ENCODE measurements at places on chromosomes 3 and 15. TPM values are rescaled to one million over a fixed set of nuclear protein-coding genes. Genes with fewer than 3 reads are reported as not detected.

Gene NR2E3
- not detected for total RNA-seq

Gene CYP1A2
- total RNA-seq: not detected

Gene OPA1
- total RNA-seq: 47.0 TPM

Gene UCN2
- not detected for total RNA-seq

Gene CFAP20DC
- total RNA-seq: 0.28 TPM

Gene TEX9
- total RNA-seq: 5.7 TPM

Gene ALS2CL
- 4.5 TPM for total RNA-seq

Gene CPNE4
- not detected for total RNA-seq

Gene XCR1
- not detected for total RNA-seq

Gene TPRA1
- total RNA-seq: 29.3 TPM

Gene NR1I2
- 0.54 TPM for total RNA-seq

Gene TASOR
- 80.6 TPM for total RNA-seq

Gene CHL1
- 29.1 TPM for total RNA-seq

Gene ADPRH
- total RNA-seq: 9.6 TPM

Gene CELSR3
- 1.1 TPM for total RNA-seq

Gene ROPN1
- not detected for total RNA-seq

Gene KCNMB2
- total RNA-seq: 3.2 TPM

GRCh38 chr3:46905661-46906451, 28.3 kb downstream of the PTH1R start:
- DNase-seq: peak; percentile 52

DNA sequence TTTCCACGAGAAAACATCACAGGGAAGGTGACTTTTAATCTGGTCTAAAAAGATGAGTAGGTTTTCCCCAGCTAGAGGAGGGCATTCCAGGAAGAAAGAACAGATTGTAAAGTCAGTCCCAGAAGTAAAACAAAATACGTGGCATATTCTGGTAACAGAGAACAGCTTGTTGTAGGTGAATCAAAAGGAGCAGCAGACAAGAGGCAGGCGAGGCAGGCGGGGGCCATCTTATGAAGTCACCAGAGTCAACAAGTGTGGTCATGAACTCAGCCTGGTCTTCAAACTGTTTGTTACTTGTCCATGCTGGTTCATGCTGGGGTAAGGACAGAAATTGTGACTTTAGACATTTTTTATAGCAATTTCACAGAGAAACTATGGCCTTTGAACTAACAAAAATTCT, 4.0 kb upstream of the POPDC2 start:
- DNase-seq: no peak

DNA sequence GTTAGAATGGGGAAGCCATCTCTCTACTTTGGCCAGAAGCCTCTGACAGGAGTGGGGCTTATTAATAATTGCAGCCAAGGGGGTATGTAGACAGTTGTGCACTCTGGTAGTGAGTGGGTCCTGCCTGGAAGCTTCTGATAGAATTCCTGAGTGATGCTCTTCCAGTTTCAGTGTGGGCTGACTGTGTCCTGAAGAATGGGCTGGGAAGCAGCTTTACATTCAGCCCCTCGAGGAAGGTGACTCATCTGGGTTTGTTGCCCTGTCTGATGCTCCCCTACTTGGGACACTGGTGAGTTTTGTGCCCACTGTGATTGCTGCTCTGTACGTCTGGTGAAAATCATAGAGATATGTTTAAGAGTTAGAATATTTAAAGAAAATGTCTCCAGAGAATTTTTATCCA, 444.7 kb upstream of the RBMS3 start:
- DNase-seq: no peak

- no peak for DNase-seq
These were observed 75.3 kb upstream of the C2CD4B start for GRCh38 chr15:62240121-62241096.

DNA sequence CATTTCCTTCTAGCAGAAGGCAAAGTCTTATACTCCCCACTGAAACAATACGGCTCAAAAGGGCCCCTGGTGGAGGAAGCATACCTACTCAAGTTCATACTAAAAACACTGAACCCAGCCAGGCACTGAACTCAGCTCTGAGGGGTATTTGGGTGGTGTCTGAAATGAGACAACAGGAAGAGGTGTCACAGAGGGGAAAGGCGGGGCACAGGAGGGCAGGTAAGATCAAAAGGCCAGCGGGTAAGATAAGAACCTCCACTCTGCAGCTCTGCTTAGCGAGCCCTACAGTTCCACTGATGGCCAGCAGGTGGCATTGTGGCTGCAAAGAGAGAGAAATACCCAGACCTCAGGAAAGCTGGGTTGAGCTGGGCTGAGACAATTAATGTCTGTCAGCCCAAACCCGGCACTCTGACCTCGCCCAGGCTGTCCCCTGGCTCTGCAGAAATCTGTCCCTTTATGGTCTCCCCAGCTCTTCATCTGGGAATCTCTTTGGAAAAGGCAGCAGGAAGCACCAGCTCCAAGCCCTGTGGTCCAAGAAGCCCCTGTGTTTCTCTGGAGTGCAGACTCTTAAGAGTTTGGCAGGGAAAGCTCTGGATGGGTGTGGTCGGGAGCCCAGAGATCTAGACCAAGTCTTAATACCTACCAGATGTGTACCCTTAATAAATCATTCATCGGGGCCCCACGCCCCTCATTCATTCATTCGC, 8.4 kb downstream of the MFGE8 start:
- peak; percentile 83 for DNase-seq

DNA sequence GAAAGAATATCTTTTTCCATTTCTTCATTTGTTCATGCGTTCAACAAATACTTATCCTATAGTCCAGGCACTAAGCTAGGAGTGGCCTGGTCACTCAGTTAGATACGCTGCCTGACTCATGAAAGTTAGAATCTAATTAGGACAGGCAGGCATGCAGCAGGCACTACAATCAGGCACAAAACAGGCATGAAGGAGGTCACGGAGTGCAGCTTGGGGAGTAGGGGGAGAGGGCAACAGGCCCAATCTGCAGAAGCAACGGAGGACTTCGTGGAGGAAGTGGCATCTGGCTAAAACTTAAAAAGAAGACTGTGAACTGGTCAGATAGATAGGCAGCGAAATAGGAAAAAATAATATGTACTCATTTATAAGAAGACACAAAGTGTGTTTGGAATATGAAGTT, 420.9 kb downstream of the MAGI1 start:
- DNase-seq: no peak

DNA sequence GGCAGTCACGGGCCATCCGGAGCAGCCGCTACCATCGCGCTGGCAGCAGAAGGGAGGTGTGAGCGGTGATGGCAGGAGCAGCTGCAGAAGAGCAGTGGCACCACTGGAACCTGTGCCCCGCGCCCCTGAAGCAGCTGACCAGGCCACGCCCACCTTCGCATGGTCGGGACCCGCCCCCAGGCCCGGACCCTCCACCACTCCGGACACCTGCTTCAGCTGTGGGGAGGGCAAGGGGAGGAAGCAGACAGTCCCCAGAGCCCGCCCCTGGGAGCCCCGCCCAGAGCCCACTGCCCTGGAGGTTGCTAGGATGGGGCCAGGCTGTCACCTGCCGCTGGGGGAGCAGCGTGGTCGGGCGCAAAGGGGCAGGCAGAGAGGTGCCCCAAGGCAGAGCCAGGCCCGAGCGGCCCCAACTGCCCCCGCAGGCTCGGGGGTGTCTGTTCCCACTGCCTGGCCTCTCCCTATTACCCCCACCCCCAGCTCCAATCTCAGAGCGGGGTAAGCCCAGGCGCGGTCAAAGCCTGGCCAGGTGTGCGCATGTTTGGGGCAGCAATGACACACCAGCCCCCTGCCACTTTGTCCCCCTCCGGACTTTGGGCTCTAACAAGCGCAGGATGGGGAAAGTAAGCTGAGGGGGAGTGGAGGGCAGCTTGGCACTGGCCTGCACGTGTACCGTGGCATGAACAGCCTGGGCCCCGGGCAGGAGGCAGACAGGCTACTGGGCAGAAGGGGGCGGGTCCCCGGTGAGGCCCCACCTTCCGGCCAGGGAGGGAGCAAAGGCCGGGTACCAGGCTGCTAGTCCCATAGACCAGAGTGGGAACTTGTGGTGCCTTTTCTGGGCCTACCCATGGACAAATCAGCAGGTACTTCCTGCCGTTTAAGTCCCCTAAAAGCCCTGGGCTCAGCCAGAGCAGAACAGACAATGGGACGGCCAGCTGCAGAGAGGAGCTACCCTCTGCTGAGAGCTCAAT, 8.7 kb downstream of the SPCS1 start:
- no peak for DNase-seq

DNA sequence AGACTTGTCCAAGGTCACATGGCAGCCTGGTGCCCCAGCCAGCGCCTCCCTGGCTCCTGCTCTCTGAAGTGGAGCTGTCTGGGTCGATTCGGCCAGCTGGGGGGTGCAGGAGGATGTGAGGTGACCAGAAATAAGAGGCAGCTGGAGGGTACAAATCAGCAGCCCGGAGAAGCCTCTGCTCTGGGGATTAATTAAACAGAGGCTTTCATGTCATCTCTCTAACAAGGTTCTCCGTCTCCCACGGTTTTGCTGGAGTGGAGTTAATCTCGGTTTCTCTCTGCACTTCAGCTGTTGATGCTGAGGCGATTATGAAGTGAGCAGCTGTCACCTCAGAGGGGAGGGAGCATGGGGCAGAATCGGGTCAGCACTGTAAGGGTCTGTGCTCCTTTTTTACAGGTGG, 236.8 kb downstream of the TLE3 start:
- DNase-seq: no peak

GRCh38 chr3:8223766-8224165, 277.9 kb upstream of the LMCD1 start:
- no peak for DNase-seq

DNA sequence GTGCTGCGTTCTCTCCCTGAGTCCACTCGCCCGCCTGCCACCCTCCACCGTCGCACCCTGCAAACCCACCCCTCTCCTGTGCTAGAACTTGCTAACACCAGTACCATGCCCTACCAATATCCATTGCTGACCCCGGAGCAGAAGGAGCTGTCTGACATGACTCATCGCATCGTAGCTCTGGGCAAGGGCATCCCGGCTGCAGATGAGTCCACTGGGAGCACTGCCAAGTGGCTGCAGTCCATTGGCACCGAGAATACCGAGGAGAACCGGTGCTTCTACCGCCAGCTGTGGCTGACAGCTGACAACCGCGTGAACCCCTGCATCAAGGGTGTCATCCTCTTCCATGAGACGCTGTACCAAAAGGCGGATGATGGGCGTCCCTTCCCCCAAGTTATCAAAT, 4.9 kb upstream of the ALAS1 start:
- DNase-seq: peak; percentile 84

DNA sequence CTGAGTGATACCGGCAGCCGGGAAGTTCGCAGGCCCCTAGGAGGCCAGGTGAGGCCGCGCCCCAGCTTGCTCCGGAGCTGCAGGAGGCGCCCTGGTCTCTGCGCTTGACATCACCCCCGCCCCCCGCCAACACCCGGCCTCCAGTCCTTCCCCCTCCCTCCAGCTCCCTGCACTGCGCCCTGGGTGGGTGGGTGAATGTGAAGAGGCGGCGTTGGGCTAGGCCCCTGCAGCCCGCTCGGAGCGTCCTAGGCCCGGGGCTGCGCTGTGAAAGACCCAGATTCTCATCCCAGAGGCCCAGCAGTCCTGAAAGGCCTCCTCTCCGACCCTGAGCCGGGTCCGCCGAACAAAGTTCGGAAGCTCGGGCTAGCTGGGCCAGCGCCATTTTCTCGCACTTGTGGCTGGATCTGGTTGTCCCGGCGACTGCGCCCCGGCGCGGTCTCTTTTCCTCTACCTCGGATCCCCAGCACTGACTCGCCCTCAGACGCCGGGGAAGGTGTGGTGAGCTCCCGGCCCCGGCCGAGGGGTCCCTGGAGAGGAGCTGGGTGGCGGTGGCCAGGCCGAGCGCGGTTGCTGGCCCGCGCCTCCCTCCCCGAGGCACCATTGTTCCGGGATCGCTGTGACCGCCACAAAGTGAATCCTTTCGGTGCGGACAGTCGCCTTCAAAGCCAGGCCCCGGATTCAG, 12.9 kb downstream of the ZIC4 start:
- DNase-seq: peak; percentile 62

DNA sequence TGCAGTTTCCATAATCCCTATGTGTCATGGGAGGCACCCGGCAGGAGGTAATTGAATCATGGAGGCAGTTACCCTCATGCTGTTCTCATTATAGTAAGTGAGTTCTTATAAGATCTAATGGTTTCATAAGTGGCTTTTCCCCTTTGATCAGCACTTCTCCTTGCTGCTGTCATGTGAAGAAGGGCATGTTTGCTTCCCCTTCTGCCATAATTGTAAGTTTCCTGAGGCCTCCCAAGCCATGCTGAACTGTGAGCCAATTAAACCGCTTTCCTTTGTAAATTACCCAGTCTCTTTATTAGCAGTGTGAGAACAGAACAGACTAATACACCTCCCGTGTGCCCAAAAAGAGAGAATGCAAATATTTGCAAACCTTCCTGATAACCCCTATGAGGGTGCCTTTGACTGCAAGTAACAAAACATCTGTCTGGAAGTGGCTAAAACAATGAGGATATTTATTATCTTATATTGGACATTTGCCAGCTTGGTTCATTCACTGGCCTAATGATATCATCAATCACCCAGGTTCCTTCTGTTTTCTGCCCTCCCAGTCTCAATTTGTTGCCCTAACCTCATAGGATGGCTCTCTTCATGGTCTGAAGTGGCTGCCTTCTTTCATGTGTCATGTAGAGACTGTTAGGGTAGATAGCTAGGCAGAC, 68.7 kb downstream of the BHLHE40 start:
- no peak for DNase-seq

GRCh38 chr3:172061724-172062184, 22.4 kb downstream of the FNDC3B start:
- DNase-seq: no peak

DNA sequence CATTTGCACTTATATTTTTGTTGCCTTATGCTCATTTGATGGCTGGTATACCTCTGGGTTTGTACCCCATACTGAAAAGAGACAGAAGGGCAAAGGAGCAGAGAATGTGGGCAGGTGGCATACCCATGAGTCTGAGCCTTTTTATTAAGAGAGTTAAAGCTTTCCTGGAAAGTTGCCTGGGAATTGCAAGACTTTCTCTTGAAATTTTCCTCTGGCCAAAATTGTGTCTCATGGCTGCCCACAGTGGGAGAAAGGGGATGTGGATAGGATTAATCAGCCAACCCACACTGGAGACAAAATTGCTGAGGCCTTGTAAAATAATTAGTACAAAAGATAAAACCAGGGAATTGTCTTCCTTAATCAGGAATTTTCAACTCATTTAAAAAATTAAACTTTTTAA, 8.2 kb upstream of the NMD3 start:
- DNase-seq: no peak

- DNase-seq: no peak
These were observed 133.2 kb upstream of the PLXND1 start for GRCh38 chr3:129739634-129740033.

- DNase-seq: no peak
These were observed 375.1 kb upstream of the ROBO2 start for GRCh38 chr3:76664816-76665215.

GRCh38 chr3:43231276-43232000, 54.9 kb upstream of the SNRK start:
- no peak for DNase-seq

DNA sequence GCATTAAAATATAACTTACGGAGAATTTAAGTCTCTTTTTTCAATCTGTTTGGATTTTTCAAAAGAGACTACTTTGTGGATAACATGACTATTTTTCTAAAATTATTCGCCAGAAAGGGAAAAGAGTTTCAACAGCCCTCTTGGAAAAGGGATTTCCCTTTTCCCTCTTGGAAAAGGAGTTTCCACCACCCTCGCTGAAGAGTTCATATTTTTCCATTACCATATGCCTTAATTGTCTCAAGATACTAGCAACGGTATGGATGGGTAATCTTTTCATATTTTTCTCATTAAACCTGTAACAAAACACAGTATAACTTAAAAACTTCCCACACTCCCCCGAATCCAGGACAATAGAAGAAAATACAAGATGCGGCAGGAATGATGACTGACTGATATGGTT, 66.1 kb upstream of the SPATA12 start:
- no peak for DNase-seq

GRCh38 chr3:197686899-197687298, 49.8 kb downstream of the RUBCN start:
- DNase-seq: no peak

GRCh38 chr3:114880078-114880477, 267.0 kb downstream of the ZBTB20 start:
- DNase-seq: peak; percentile 60
